ENCODE measurements at places on chromosomes 2 and 18.

DNA sequence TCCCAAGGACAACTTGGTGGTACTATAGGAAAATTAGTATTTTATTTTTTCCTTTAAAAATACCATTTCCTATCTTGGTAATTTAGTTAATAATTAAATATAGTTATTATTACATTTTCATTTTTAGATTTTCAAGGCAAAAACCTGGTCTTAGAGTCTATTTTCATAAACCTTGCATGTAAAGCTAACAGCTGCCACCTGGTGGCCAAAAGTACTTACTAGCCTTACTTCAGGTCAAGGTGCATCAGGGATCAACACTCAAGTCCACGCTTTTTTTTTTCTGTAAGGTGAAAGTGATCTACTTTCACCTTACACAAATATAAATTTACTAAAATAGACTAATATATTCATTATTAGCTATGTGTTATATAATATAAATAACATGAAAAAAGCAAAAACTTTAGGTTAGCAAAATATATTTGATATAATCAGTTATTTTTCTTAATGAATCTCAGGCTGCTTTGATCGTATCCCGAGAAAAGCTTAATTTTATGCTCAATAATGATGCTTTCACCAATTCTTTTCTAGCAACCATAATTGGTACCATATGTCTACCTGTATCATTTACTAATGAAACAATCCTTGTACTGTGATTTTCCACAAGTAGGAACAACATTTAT is 62.5 kb downstream of the RELCH start:
- DNase-seq: peak; percentile 1

DNA sequence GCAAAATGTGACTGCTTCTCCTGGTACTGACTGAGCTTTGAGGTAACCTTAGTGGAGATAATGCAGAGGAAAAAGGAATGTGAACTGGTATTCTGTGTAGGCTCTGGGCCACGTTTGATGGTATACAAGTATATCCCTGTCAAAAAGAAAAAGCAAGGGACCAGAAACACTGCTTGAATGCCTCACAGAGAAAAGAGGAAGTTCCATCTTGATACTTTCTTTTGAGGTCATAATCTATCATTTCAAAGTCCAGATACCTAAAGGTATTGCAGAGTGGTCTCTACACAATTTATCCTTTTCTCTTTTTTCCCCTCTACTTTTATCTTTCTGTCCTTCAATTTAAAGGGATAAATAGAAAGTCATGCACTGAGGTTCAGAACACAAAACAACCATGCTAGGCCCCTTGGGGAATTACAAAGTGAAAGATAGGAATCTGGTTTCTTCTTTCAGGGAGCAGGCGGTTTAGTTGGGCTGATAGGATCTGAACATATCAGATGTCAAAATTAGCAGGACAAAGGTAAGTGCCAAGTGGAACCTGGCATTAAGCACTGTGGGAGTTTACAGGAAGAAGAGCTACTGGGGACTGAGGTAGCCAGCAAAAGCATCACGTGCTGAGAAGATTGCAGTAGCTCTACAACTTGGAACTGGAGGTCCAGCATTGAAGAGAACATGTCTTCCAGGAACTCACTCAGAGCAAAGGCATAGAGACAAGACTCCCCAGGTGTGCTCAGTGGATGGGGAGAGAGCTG is 121.2 kb downstream of the LYPD6 start:
- no peak for DNase-seq

DNA sequence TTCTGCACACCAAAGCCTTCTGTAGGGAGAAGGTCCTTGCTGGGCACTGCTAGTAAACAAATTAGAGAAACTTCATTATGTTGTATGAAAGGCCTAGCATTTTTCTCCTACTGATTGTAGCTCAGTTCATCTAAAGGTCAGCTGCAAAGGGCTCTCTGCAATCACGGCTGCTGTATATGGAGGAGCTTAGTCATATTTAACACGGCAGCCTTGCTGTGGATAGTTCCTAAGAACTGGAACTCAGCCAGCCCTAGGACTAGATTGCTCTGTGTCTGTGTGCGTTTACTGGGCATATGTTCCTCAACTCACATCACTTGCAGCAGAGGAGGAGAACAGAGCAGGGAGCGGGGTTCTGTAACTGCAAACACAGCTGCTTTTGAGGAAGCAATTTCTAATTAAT is 1103.9 kb upstream of the KLHL29 start:
- no peak for DNase-seq

DNA sequence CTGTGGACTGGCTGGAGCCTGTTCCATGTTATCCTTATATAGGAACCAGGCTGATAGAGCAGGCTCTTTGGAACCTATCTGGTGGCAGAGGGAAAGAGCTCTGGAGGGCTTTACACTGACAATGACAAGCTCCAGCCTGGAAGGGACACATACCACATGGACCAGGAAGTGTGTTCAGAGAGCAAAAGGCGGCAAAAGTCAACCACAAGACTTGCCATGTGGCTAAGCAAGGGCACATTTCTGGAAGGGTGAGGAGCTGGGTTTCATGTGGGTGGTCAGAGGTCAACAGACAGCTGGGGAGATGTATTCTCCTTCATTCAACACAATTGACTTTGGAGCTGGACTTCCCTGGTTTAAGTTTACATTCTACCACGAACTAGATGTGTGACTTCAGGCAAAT is 325.2 kb downstream of the DYSF start:
- no peak for DNase-seq

DNA sequence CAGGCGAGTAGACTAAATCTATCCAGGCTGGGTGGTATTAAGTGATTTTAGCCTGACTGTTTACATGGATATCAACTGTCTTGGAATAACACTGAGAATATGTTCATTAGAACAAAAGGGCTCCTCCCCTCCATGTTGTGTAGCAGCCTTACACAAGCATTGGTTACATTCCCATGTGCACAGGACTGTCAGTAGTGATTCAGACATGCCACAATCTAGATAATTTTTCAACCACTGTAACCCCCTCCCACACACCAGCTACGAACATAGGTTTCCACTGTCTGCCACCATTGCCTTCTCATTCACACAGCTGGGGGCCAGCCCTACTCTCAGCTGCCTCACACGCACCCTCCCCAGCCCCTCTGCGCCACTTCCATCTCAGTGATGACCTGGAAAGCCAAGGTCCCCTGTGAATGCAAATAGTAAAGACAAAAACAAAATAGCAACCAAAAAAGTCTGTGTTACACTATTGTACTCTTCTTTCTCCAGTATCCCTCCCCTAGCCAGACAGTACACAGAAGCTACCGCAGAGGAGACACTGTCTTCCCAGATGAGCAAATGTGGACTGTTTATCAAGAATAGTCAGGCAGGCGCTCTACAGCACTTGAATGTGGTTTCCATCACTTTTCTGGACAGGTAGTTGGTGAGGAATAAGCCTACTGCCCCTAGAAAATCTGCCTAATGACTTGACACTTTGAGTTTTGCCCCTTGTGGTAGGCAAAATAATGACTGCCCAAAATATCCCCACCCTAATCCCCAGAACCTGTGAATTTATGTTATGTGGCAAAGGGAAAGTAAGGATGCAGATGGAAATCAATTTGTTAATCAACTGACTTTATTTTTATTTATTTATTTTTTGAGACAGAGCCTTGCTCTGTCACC is 27.9 kb upstream of the TYMS start:
- no peak for DNase-seq

- DNase-seq: no peak
Measured at GRCh38 chr2:53646788-53647187, 120.8 kb upstream of the CHAC2 start.

DNA sequence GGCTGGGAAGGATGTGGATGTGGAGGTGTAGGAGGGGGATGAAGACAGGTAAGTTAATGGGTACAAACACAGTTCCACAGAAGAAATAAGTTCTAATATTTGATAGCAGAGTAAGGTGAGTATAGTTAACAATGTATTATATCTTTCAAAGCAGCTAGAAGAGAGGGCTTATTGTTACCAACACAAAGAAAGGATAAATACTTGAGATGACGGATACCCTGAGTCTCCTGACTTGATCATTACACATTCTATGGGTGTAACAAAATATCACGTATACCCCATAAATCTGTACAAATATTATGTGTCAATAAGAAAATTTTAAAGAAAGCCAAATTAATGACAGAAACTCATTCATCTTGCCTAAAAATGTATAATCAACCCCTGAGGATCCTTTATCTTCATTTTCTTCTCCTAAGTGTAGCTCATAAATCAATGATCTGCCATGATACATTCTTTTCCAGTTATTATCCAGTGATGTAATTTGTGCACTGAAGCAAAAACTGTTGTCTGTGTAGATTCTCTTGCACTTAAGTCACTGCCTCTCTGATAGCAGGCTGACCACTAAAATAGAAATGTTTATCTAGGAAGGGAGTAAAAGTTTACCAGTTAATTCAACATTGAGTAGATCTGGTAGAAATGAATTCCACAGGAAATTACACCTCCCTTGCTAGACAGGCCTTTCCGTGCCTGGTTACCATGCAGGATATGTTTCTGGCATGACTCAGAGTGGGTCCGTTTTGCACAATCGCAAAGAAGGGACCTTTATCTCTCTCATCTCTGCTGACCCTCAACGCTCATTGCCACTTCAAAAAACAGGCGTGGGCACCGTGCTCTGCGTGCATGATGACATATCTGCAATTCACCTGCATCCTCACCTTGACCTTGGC is 249.7 kb upstream of the NCKAP5 start:
- DNase-seq: no peak

DNA sequence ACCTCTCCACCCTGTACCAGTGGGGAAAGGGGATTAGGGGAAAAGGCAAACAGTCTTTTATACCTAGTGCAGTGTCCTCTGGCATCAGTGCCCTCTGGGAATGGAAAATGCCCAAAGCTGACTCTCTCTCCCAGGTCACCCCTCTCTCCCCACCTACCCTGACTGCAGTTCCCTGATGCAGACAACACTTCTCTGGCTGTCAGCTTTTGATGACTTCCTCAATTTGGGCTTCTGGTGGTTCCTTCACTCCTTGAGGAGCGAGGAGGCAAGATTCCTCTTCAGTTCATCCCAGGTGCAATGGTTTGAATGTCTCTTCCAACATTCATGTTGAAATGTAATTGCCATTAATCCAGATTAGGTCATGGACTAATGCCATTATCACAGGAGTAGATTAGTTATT is 19.7 kb upstream of the PPM1B start:
- no peak for DNase-seq

- no peak for DNase-seq
Measured at GRCh38 chr18:5455674-5456073, 88.1 kb downstream of the EPB41L3 start.

DNA sequence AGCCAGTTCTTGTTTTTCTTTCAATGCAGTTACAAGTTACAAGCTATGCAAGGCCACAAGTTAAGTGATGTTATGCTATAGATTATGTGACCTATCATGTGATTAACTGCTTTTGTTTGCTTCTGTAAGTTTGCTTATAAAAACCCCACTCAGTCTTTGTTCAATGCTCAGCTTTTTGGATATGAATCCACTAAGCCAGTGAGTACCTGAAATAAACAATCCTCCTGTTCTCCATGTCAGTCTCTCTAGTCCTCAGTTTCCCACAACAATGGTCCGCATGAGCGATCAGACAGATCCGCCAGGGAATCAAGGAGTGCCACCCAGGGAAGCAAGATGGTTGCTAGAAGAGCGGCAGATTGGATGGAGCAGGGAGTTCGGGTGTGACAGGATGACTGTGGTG is 30.7 kb upstream of the ZNF236 start:
- no peak for DNase-seq

GRCh38 chr2:174535757-174536703 is 49.2 kb upstream of the GPR155 start:
- DNase-seq: no peak

- no peak for DNase-seq
Measured at GRCh38 chr18:77657651-77658298, 408.1 kb downstream of the GALR1 start.

DNA sequence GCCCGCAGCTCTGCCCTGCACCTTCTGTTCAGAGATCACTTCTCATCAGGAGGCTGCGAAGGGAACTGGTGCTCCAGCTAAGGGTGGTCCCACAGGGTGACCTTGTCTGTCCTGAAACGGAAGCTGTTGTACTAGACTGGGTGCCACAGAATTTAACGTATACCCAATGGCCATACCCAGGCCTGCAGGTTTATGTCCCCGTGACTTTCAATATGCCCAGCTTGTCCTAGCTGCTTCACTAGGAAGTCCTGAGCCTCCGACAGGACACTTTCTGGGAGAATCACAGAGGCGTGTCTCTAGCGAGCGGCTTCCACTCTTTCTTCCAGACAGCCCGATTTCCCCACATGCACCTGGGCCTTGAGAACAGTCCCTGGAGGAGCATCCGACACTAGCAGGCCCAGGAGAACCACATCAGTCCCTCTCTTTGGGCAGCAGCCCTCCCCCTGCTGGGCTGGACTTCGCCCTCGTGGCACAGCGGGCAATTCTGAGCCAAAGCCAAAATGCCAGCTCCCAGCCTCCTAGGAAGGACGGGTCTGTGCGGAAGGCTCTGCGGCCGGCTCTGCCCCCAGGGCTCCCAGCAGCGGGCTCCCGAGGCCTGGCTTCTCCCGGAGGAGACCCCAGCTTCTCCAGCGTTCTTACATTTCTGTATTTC is 91.9 kb upstream of the OTOS start:
- no peak for DNase-seq

- no peak for DNase-seq
Measured at GRCh38 chr2:108285616-108286015, 3.1 kb upstream of the SULT1C2 start.

DNA sequence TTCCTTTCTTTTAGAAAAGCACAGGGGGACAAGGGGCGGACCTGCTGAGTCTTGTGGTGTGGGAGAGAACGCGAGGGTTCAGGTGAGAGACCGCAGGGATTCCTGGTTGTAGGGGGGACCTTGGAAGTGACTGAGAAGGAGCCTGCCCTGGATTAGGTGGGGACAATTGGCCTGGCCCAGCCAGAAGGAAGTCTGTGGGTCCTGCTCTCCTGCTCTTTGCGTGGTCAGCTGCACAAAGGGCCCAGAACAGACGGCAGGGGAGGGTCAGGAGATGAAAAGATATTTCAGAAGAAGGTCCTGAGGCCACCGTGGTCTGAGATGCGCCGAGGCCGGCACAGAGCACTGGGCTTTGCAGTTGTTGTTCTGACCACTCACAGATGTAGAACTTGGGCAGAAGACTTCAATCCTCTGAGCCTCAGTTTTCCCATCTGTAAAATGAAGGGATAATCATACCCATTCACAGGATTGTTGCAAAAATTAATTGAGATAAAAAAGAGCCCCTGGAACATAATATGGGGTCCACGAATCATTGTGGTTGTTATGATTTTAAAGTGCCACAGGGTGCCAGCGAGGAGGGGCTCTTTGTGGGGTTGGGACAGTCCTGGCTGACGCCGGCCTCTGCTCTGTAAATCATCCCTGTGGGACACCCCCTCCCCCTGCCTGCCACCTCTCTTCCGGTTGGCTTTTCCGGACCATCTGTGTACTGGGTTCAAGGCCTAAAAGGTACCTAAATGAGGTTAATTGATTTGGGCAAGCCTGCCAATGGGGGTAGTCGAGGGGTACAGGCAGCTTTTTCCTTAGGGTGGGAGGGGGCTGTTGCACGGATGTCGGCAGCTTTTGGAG is 1.8 kb downstream of the LPIN1 start:
- no peak for DNase-seq

DNA sequence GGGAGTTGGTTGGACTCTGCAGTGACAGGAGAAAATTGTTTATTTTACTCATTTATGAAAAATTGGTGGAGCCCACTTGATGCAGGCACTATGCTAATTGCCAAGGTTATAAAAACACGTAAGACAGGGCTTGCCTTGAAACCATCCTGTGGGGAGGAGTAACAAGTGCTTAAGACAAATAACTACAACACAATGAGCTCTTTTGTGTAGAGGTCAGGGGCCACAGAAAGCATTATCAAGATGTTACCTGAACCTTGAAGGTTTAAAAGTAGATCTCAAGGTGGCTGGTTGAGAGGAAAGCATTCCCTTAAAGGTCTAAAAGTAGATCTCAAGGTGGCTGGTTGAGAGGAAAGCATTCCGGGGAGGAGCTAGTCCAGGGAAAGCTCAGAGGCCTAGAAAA is 381.8 kb upstream of the POU3F3 start:
- no peak for DNase-seq

All from esophagus squamous epithelium (tissue), 5 donors.